ENCODE measurements at places on chromosomes 1 and 21. TPM values are rescaled to one million over a fixed set of nuclear protein-coding genes. Genes with fewer than 3 reads are reported as not detected.

NPHS2 gene
- total RNA-seq: not detected

FOXD2 gene
- total RNA-seq: 0.19 TPM

ANKRD65 gene
- not detected for total RNA-seq

SIM2 gene
- total RNA-seq: 4.2 TPM
